Activated CD8-positive, alpha-beta T cell treated with anti-CD3 and anti-CD28 coated beads for 36 hours (primary cell): ENCODE measurements at places on chromosomes 12 and 14. TPM values are rescaled to one million over a fixed set of nuclear protein-coding genes. Genes with fewer than 3 reads are reported as not detected.

KRT83 gene
- not detected for total RNA-seq

FOXM1 gene
- total RNA-seq: 64.4 TPM

PLEKHH1 gene
- 6.7 TPM for total RNA-seq

DNA sequence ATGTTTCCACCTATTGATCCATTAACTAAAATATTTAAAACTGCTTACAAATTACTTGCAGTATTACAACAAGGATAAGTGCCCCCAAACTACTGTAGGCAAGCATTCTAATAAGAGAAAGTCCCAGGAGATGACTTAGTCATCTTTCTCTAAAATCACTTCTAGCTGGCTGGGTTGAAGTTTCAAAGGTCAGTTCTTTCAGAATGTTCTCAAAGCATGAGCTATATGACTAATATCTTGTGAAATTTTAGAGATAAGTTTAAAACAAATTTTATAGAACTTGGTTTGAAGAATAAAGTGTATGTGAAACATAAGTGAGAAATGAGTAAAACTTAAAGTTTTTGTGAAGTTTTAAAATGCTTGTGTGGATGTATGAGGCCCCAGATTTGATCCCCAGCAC, 24.3 kb upstream of the OR6J1 start:
- H3K36me3 ChIP-seq: no peaks in the 10 kb centered on the region
- DNase-seq: no peak
- peaks cover 12% of the 10 kb centered on the region for H3K4me1 ChIP-seq
- H3K27me3 ChIP-seq: no peaks in the 10 kb centered on the region
- H3K4me3 ChIP-seq: no peak overlapping the region
- H3K27ac ChIP-seq: peak overlapping the region; percentile 49

- H3K27me3 ChIP-seq: no peaks in the 10 kb centered on the region
- no peak for DNase-seq
- no peak overlapping the region for H3K4me3 ChIP-seq
- no peak overlapping the region for H3K27ac ChIP-seq
- H3K36me3 ChIP-seq: no peaks in the 10 kb centered on the region
Observed at GRCh38 chr12:77225373-77225772, 160.0 kb upstream of the E2F7 start.

DNA sequence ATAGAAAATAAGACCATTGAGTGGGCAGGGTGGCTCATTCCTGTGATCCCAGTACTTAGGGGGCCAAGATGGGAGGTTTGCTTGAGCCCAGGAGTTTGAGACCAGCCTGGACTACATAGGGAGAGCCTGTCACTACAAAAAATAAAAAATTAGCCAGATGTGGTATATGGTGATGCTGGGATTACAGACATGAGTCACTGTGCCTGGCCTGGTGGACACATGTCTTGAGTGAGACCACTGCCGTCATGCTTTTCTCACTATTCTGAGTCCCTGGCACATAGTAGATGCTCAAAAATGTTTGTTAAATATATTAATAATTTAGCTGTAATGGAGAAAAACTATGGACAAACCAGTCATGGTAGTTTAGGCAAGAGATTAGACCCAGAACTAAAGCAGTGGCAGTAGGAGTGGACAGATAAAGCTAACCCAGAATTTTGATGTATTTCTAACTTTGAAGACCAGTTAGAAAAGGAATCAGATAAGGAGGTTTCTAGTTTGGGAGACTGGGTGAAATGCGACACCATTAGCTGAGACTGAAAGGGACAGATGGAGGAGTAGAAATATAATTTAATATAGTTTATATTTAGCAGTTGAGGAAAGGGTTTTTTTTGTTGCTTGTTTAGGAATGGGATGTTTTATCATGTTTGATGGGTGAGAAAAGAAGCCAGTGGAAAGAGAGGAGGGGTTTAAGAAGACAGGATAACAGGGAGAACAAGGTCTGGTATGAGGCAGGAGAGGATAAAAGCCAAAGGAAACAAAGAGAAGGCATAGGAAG, 7.4 kb upstream of the PTGES3 start:
- DNase-seq: no peak
- H3K4me3 ChIP-seq: no peak overlapping the region
- peaks cover 2% of the 10 kb centered on the region for H3K4me1 ChIP-seq
- H3K27ac ChIP-seq: no peak overlapping the region
- no peaks in the 10 kb centered on the region for H3K27me3 ChIP-seq
- no peaks in the 10 kb centered on the region for H3K36me3 ChIP-seq

DNA sequence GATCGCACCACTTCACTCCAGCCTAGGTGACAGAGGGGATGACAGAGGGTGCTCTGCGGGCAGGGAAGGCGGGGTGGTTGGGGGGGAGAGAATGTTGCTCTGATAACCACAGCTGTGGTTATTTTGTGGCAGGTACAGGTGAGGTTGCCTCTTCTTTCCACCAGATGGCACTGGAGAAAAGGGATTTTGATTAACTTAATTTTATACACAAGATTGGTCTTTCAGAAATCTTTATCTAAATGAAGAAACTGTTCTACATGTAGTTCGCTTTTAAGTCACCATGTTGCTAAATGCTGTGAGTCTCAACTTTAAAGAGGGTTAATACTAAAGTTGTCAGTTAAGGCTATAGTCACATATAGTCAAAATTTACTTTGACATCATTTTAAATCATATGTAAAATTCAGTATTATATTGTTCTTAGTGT, 25.7 kb downstream of the FGF23 start:
- H3K36me3 ChIP-seq: peaks cover 12% of the 10 kb centered on the region
- H3K4me1 ChIP-seq: peaks cover 6% of the 10 kb centered on the region
- DNase-seq: peak; percentile 76
- H3K27ac ChIP-seq: no peak overlapping the region
- no peaks in the 10 kb centered on the region for H3K27me3 ChIP-seq
- H3K4me3 ChIP-seq: no peak overlapping the region

GRCh38 chr12:54162741-54163140, 26.0 kb downstream of the SMUG1 start:
- no peaks in the 10 kb centered on the region for H3K4me1 ChIP-seq
- no peak overlapping the region for H3K4me3 ChIP-seq
- no peak for DNase-seq
- H3K27ac ChIP-seq: no peak overlapping the region

- H3K27ac ChIP-seq: no peak overlapping the region
- H3K4me3 ChIP-seq: no peak overlapping the region
- H3K4me1 ChIP-seq: no peaks in the 10 kb centered on the region
- DNase-seq: no peak
Observed at GRCh38 chr12:2410496-2410895, 357.7 kb downstream of the CACNA1C start.

GRCh38 chr12:14970473-14970872, 2.4 kb upstream of the PDE6H start:
- H3K4me3 ChIP-seq: no peak overlapping the region
- H3K36me3 ChIP-seq: no peaks in the 10 kb centered on the region
- no peaks in the 10 kb centered on the region for H3K27me3 ChIP-seq
- DNase-seq: no peak

- DNase-seq: no peak
- H3K4me3 ChIP-seq: no peak overlapping the region
- H3K27me3 ChIP-seq: peaks cover 14% of the 10 kb centered on the region
Observed at GRCh38 chr12:131063413-131063812, 109.7 kb downstream of the ADGRD1 start.

DNA sequence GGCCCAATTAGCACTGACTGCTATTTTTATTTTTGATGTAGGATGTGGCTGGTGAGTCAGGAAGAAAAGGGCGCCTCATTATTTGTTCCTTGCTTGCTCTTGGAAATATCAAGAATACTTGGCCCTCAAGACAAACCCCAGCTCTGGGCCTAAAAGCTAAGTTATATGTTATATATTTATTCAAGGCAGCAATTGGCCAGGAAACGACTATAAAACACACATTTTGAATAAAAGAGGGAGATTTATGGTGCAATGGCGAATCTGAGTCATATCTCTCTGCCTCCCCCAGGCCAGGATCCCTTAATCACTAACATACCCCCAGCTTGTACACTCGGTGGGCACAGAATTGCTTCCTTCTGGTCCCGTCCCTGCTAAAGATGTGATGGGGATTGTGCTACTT, 63.3 kb downstream of the TBX5 start:
- no peak for DNase-seq
- peaks cover 6% of the 10 kb centered on the region for H3K27me3 ChIP-seq
- no peaks in the 10 kb centered on the region for H3K36me3 ChIP-seq
- H3K4me3 ChIP-seq: no peak overlapping the region
- H3K27ac ChIP-seq: no peak overlapping the region

GRCh38 chr12:14454098-14454907, 88.8 kb downstream of the ATF7IP start:
- H3K27ac ChIP-seq: peak overlapping the region; percentile 75
- H3K4me3 ChIP-seq: no peak overlapping the region
- peaks cover 60% of the 10 kb centered on the region for H3K4me1 ChIP-seq

DNA sequence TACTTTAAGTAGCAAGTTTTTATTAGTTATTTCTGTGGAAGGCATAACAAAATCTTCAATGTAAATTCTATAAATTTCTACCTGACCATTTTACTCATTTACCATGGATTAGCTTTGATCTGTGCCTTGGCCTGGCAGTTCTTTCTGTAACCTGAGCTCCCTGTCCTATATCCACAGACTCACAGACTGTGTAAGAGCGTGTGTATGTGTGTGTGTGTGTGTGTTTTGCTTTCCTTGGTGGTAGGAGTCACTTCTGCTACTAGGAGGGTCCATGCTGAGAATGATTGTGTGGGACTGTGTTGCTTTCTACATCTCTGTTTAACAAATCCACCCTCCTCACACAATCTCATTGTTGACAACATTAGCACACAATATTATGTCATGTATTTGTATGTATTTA, 221.2 kb upstream of the PELI2 start:
- no peak overlapping the region for H3K4me3 ChIP-seq
- no peaks in the 10 kb centered on the region for H3K4me1 ChIP-seq
- H3K27me3 ChIP-seq: peaks cover 4% of the 10 kb centered on the region
- no peak for DNase-seq

DNA sequence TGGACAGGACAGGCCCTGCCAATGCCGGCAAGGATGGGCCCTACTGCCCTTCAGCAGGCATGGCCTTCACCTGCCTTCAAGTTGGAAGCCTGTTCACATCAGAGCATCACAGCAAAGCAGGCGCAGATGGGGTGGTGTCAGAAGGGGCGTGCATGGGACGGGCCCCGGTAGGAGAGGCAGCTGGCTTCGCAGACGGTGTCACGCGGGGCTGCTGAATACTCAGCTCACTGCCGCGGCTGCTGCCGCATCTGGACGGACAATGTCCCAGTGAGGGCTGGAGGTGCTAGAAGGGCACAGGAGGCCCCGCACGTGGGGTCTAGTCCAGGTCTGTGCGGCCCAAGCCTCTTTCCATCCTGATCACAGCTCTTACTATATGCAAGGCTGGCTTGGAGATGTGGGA, 42.1 kb downstream of the LRCOL1 start:
- H3K27ac ChIP-seq: no peak overlapping the region
- peaks cover 2% of the 10 kb centered on the region for H3K4me1 ChIP-seq
- DNase-seq: no peak
- H3K27me3 ChIP-seq: no peaks in the 10 kb centered on the region
- peaks cover 1% of the 10 kb centered on the region for H3K36me3 ChIP-seq

- H3K4me1 ChIP-seq: peaks cover 88% of the 10 kb centered on the region
- no peak overlapping the region for H3K4me3 ChIP-seq
Observed at GRCh38 chr14:68964300-68965093, 14.6 kb downstream of the ACTN1 start.

GRCh38 chr14:53368066-53368465, 214.9 kb upstream of the DDHD1 start:
- H3K4me3 ChIP-seq: no peak overlapping the region
- H3K36me3 ChIP-seq: no peaks in the 10 kb centered on the region
- no peak for DNase-seq
- no peaks in the 10 kb centered on the region for H3K4me1 ChIP-seq

DNA sequence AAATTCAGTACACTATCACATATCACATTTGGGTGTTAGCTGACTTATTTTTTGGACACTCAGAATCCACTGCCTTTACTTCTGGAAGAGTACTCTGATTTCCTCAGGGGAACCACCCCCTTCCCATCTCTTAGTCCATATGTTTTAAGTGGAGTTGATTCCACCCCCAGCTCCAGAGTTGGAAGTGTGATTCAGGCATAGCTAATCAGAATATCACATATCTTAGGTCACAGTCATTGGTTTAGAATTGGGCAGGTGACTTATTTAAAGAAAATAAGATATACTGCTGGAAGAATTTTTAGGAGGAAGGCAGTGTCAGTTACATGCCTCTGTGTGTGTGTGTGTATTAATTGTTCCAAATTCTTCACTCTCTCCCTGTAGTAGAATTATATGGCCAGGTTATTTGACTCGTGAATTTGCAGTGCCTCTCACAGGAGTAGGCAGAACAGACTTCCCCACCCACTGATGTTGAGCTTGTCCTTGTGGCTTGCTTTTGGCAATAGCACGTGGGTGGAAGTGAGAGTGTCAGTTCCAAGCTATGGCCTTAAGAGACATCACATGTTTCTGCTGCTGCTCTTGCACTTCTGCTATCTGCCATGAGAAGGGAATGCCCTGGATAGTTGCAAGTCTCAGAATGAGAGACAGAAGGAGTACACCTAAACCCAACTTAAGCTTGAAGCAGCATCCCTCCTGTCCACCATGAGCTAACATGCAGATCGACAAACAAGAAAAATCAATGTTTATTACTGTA, 6.4 kb upstream of the GAS2L3 start:
- peaks cover 20% of the 10 kb centered on the region for H3K27me3 ChIP-seq
- no peak overlapping the region for H3K27ac ChIP-seq
- DNase-seq: no peak
- H3K4me1 ChIP-seq: peaks cover 3% of the 10 kb centered on the region

- no peak overlapping the region for H3K4me3 ChIP-seq
- no peaks in the 10 kb centered on the region for H3K36me3 ChIP-seq
- H3K27me3 ChIP-seq: no peaks in the 10 kb centered on the region
- DNase-seq: no peak
- no peaks in the 10 kb centered on the region for H3K4me1 ChIP-seq
- H3K27ac ChIP-seq: no peak overlapping the region
Observed at GRCh38 chr12:22971247-22971646, 346.3 kb downstream of the ETNK1 start.

DNA sequence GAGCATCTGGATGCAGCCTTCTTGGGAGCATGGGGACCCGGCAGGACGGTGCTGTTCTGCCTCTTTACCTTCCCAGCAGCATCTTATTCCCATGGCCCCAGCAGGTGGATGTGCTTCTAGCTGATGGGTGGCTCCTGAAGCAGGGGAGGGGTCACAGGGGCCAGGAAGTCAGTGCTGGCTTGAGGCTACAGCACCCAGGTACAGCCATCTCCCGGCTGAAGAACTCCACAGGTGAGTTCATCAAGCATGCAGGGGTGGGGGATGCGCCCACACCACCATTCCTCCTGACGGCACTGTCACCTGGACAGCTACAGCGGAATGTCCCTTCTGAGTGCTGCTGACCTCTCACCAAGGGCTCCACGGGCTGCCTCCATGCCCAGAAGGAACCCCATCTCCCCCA, 57.3 kb downstream of the BCL11B start:
- DNase-seq: no peak
- peaks cover 94% of the 10 kb centered on the region for H3K4me1 ChIP-seq
- H3K27ac ChIP-seq: peak overlapping the region; percentile 98

DNA sequence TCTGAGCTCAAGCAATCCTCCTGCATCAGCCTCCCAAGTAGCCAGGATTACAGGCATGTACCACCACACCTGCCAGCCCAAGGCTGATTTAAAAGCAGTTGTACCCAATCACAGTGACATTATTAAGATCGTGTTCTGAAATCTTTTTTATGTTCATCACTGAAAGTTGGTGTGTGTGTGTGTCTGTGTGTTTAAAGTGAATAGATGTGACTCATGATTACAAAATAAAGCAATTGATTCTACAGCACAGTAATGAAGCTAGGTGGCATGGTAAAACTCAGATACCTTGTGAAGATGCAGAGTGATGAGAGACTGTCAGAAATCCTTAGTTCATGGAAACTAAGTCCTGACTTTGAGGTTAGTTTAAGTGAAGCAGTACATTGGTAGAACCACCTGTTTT, 74.2 kb upstream of the ATP2B1 start:
- H3K4me1 ChIP-seq: no peaks in the 10 kb centered on the region
- H3K36me3 ChIP-seq: peaks cover 6% of the 10 kb centered on the region
- DNase-seq: no peak
- no peaks in the 10 kb centered on the region for H3K27me3 ChIP-seq
- no peak overlapping the region for H3K27ac ChIP-seq
- H3K4me3 ChIP-seq: no peak overlapping the region
